Fibroblast of mammary gland (primary cell): ENCODE measurements at places on chromosomes 3 and 15.
A peak's percentile ranks its signal among the peaks of the same experiment; 100 is the strongest.

DNA sequence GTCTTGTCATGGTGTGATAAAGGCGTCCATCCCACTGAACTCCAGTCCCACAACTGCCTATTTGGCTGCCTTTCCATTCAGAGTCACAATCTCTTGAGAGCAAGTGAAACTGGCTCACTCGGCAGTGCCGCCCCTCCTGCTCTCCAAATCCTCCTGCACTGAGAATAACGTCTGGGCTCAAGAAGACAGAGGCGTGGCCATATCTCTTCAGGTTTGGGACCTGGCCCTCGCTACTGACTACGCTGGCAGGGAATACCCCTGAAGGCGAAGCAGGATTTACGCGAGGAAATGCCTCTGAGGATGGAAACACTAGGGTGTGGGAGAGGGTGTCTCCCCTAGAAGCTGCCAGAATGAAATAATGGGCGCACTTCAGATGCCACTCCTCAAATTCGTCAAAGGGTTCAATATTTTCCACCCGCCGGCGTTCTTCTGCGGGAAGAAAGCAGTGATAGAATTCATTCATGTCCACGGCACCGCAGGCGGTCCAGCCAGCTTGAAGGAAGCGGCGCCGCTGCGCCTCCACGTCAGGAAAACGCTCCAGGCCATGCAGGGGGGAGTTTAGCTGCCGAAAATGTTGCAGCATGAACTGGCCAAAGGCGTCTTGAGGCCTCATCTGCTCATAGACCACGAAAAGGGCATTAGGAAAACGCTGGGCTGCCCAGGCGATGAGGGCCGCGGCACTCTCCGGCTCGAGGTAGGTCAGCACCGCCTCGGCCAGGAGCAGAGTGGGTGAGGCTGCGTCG is 985 bp downstream of the LCMT2 start:
- peak; percentile 36 for DNase-seq

GRCh38 chr15:32778391-32779176 is 60.8 kb downstream of the GREM1 start:
- peak; percentile 30 for DNase-seq

- DNase-seq = no peak
Observed at GRCh38 chr3:187025656-187026316, 95.5 kb downstream of the ST6GAL1 start.

GRCh38 chr3:115571413-115571812 is 51.9 kb upstream of the GAP43 start:
- DNase-seq = no peak

GRCh38 chr15:38961931-38962330 is 397.3 kb upstream of the RASGRP1 start:
- peak; percentile 10 for DNase-seq

GRCh38 chr15:85443593-85444087 is 63.2 kb downstream of the AKAP13 start:
- DNase-seq = peak; percentile 8

GRCh38 chr3:25107918-25108617 is 320.0 kb upstream of the RARB start:
- DNase-seq = no peak

DNA sequence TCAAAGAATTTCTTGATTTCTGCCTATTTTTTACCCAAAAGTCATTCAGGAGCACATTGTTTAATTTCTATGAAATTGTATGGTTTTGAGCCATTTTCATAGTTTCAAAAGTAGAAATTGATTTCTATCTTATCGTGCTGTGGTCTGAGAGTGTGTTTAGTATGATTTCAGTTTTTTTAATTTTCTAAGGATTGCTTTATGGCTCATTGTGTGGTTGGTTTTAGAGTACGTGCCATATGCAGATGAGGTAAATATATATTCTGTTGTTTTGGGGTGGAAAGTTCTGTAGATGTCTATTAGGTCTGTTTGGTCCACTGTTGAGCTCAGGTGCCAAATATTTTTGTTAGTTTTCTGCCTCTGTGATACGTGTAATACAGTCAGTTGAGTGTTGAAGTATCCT is 487.1 kb upstream of the CBLB start:
- DNase-seq = no peak

GRCh38 chr3:15726043-15726442 is 71.7 kb downstream of the ANKRD28 start:
- peak; percentile 16 for DNase-seq
